ENCODE measurements at places on chromosomes 4 and X.
A peak's percentile ranks its signal among the peaks of the same experiment; 100 is the strongest.

- DNase-seq: no peak
Observed at GRCh38 chrX:45323387-45323786, 122.7 kb upstream of the DIPK2B start.

DNA sequence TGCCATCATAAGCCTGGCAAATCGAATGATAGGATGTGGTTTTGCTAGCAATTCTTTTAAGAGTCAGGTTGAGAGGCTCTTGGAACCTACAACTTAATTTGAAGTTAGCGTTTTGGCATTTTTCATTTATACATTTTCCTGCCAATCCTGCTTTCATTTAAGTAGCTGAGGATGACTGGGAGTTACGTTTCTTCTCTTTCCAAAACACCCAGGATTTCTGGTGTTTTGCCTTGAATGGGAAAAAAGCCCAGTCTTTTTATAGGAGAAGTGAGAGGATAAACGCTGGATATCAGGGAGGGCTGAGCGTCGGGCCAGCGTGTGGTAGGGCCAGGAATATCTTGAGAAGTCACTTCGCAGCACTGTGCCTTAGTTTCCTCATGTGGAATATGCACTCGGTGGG is 174.2 kb upstream of the HAND2 start:
- no peak for DNase-seq

- DNase-seq: peak; percentile 79
Observed at GRCh38 chr4:6779667-6780565, 2.6 kb upstream of the KIAA0232 start.

GRCh38 chr4:76767983-76768382 is 130.0 kb downstream of the SOWAHB start:
- no peak for DNase-seq

DNA sequence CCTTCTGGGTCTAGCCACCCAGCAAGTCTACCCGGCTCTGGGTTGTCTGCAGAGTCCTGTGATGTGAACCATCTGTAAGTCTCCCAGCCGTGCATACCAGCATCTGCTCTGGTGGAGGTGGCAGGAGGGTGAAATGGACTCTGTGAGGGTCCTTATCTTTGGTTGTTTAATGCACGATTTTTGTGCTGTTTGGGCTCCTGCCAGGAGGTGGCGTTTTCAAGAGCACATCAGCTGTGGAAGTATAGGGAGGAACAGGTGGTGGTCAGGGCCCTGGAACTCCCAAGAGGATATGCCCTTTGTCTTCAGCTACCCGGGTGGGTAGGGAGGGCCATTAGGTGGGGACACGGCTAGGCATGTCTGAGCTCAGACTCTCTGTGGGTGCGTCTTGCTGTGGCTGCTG is 66.5 kb upstream of the ZFP42 start:
- no peak for DNase-seq

DNA sequence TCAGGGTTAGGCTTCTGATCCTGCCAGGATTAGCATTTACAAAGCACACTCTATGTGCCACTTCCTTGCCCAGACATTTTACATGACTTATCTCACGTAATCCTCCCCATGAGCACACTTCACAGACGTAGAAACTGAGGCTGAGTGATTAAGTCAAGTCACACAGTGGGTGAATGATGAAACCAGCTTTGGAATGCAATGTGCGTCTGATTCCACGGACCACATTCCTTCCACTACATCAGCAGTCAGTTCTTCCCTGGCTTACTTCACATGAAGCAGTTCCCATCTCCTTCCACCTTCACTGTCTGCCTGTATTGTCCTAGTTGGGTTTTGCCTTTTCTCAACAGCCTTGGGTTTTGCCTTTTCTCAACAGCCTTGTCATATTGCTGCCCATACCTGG is 134.3 kb upstream of the PPARGC1A start:
- no peak for DNase-seq

GRCh38 chrX:153969904-153970356 is 1.7 kb downstream of the HCFC1 start:
- no peak for DNase-seq

- DNase-seq: no peak
Observed at GRCh38 chr4:780716-781492, 45.0 kb downstream of the CPLX1 start.
